Heart left ventricle (tissue), 16 donors: ENCODE measurements at places on chromosomes 2 and 18.

DNA sequence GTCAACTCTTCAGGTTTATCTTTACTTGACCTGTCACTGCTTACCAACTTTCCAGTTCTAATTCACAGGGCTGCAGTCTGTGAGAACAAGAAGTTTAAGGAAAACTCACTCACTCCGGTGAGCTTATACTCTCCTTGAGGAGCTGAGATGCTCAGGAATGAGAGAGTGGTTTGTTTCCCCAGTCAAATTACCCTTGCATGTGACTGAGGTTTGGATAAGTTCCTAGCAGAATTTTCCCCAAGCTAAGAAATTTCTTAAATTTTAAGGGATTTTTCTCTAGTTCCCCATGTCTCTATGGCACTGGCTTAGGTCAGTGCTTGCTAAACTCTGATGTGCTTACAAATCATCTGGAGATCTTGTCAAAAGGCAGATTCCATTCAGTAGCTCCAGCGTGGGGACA is 12.8 kb upstream of the CCDC85A start:
- DNase-seq, result no peak

GRCh38 chr18:24875286-24875685 is 414.8 kb downstream of the HRH4 start:
- no peak for DNase-seq

- no peak for DNase-seq
These were observed 635.3 kb upstream of the ZEB2 start for GRCh38 chr2:145155196-145155595.

DNA sequence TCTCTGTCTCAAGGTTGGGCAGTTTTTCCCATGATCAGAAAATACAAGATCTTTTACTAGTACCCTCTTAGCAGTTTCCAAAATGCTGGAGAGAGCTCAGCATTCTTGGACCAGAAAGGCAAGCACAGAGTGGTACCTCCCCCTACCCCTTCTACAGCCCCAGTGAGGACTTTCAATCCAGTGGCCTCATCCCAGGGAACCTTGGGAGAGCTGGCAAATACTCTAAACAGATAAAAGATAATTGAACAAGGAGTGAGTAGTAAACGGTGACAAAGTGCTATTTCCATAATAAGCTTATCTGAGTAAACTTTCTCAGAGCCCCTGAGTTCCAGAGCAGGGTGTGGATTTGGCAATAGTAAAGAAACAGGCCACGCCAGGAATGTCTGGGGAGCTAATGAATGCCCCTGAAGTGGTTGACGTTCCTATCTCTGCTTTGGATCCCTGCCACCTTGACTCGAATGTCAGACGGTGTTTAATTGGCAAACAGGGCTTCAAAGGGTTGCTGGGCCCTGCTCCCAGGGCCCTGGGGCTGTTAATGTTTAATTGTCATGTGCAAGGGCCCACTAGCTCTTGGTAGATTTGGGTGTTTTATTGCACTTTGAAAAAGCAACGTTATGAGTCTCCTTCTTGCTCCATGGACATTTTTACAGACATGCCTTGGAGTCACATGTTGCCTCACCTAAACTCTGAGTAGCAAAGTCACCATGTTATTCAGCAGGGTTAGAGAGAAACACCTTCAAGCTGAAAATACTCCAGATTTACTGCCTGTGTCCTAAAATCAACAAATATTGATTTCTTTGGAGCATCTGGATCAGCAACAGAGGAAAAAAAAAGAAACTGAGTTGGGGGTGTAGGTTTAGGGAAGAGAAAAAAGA is 239.9 kb downstream of the CYRIA start:
- DNase-seq, result peak; percentile 60

GRCh38 chr2:225207043-225207442 is 164.8 kb upstream of the DOCK10 start:
- DNase-seq, result no peak

DNA sequence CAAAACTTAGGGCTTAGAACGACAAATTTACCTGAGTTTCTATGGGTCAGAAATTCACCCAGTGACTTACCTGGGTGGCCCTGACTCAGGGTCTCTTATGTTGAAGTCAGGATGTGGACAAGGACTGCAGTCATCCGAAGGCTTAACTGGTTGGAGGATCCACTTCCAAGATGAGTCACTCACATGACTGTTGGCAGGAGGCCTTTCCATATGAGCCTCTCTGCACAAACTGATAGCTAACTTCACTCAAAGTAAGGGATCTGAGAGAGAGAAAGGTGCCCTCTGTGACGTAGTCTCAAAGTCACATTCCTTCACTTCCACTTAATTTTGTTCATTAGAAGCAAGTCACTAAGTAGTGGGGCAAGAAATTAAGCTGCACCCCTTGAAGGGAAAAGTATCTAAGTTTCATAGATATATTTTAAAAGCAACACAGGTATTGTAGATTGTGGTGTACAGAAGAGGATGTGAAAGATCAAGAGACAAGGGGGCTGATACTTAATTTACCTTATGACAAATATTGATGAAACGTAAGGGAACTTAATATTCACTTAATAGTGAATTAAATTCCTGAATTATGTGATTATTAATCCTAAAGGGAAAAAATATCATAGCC is 48.4 kb downstream of the TANK start:
- DNase-seq, result no peak

DNA sequence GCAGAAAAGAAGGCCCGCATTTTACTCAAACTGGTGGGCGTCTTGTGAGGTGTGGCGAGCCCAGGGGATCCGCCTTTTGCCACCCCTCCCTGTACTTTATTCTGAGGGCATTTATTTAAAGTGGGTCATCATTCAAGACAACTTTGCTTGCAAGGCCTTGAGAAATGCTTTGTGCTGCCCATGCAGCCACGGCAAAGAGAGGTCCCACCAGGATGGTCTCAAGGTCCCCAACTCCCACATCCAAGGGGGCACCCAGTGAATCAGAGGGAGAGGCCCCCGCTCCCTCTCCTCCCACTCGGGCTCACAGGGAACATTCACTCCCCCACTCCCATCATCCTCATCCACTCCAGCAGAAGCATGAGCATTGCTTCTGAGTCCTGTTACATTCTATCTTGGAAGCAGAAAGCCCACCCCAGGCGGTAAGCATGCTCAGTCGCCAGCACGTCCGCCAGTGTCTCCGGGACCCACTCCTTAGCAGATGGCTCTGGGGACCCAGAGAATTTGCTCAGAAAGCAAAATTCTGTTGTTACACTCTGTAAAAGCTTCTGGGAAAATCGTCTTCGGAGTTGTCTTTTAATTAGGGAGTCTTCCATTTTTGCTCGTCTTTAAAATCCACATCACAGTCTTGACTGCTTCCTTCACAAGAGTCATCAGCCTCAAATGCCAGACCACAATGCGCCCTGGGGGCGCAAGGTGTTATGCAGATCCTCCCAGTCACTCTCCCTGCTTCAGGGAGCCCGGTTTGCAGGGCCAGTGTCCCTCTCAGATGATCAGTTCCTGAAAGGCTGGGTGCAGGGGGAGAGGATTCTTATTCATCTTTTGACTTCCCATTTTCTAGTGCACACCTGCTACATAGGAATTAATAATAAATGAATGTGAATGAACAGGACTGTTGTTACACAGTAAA is 99.4 kb upstream of the NCK2 start:
- DNase-seq, result no peak

GRCh38 chr2:22946553-22946952 is 438.4 kb upstream of the KLHL29 start:
- no peak for DNase-seq

DNA sequence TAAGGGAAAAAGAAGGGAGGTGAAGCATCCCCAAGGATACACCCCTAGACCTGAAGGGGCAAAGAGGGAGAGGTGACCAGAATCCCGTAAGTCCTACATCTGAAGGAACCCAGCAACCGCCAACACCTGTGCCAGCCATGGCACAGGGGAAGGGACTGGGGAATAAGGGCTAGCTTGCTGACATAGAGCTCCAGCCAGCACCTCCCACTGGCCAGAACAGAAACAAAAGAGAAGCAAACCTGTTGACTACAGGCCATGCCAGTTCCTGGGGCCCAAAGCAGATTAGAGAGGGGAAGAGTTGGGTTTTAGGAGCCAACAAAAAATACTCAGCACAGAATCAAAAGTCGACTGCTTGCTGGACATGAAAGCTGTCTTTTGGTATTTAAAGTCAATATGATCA is 244.6 kb downstream of the SUCLG1 start:
- no peak for DNase-seq

DNA sequence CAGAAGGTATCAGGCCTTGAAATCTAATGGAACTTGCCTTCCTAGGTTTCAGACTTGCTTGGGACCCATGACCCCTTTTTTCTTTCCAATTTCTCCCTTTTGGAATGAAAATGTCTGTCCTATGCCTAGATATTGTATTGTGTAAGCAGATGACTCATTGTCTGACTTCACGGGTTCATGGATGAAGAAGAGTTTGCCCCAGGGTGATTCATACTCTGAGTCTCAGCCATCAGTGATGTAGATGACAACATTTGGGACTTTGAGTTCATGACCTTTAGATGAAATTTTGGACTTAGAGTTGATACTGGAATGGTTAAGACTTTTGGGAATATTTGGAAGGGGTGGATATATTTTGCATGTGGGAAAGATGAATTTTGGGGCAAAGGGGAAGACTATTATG is 11.2 kb upstream of the SCYGR5 start:
- no peak for DNase-seq

DNA sequence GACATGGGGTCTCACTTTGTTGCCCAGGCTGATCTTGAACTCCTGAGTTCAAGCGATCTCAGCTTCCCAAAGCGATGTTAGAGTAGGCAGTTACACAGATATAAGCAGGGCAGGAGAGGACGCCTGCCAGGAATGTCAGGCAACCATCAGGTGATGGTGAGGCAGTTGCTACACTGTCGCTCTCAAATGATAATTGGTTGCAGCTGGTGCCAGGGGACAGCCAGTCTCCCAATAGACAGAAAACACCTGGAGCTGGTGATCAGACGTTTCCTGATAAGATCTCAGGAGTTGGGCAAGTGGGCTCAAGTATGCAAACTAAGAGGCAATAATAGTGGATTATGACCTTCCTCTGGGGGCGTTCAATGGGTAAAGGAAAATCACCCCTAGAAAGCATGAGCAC is 163.1 kb upstream of the RGPD4 start:
- DNase-seq, result no peak

DNA sequence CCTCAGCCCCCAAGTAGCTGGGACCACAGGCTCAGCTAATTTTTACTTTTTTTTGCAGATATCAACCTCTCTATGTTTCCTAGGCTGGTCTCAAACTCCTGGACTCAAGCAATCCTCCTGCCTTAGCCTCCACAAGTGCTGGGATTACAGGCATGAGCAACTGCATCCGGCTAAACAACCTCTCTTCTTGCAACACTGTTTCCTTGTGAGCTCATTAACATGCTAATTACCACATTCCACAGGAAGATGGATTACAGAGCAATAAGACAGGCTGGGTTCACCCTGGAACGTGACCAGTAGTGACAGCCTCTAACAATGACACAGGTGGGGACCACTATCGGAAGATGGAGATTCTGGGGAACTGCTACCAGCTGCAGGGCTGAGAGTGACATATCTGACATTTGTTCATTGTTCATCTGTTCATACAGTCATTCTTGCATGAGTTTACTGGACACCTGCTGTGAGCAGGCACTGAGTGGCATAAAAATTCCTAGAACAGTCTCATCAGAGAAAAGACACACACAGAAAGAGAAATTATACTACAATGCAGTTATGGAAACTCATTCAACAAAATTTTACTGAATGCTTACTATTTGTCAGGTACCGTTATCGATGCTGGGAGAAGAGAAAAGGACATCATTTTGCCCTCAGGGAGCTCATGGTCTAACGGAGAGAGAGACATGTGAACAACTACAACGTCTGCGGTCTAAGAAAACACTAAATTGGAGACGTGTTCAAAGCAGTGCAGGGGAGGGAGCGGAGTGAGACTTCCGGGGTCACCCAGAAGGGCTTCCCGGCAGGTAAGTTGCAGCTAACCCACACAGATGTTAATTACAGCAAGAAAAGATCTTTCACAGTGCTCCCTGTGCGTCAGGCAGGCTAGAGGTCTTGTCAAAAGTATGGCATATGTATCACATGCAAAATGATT is 37.6 kb downstream of the PROC start:
- no peak for DNase-seq

GRCh38 chr2:73414696-73415095 is 29.1 kb downstream of the ALMS1 start:
- DNase-seq, result no peak

DNA sequence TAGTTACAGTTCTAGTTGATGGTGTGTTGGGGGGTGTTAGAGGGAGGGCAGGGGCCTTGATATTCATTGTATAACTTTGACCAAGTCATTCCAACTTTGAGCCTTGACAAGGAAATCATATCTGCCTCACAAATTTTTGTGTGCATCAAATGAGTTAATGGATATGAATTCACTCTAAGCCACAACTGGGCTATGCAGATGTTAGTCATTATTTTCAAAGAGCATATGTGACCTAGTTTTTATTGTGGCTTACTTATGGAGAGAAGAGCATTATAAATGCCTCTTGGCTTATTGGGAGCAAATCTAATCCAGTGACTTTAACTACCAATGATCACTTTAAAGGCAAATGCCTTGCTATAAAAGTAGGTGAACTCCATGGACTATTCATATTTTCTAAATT is 250.2 kb downstream of the LPIN1 start:
- DNase-seq, result no peak

DNA sequence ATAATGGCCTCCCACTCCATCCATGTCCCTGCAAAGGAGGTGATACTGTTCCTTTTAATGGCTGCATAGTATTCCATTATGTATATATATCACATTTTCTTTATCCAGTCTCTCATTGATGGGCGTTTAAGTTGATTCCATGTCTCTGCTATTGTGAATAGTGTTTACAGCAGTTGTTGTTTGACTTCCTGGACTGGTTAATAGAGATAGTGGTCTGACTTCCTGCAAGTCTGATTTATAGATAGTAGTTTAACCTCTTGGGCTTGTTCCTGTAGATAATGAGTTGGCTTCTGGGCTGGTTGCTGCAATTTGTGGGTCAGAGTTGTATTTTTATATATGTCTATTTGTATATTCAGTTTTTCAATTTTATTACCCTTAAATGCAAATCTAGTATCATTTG is 145.4 kb downstream of the ARL6IP6 start:
- no peak for DNase-seq

GRCh38 chr2:203347375-203347774 is 19.2 kb downstream of the ABI2 start:
- DNase-seq, result no peak

DNA sequence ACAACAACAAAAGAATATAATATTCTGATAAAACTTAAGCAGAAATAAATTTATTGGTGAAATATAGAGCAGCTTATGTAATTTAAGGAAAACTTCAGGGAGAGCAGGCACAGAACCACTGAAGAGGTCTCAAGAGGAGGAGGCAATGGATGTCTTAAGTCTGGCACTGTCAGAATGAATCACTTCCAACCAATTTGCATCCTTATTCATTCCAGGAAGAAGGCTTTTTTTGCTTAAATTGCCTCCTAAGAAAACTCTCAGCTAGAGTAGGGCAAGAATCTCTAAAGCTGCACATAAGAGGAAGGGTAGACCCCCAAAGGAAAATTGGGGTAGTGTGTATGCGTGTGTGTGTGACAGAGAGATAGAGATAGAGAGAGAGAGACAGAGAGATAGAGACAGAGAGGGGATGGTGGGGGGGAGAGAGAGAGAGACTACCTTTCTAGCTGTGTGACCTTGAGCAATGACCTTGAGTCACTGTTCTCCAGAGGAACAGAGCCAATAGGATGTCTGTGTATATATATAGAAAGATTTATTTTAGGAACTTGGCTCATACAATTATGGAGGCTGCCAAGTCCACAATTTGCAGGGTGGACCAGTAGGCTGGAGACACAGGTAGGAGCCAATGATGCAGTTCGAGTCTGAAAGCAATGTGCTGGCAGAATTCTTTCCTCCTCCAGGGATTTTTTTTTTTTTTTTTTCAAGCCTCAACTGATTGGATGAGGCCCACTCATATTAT is 96.4 kb upstream of the LINC00305 start:
- DNase-seq, result peak; percentile 47

GRCh38 chr2:52113338-52113737 is 1081.4 kb upstream of the NRXN1 start:
- DNase-seq, result no peak

- DNase-seq, result no peak
These were observed 1.5 kb downstream of the MALL start for GRCh38 chr2:110113961-110114591.
